ENCODE measurements at places on chromosomes 12 and 14. TPM values are rescaled to one million over a fixed set of nuclear protein-coding genes. Genes with fewer than 3 reads are reported as not detected.
A peak's percentile ranks its signal among the peaks of the same experiment; 100 is the strongest.

GRCh38 chr12:54439521-54440255 lies 20.6 kb upstream of the ITGA5 start:
- DNase-seq, result no peak

The TMEM229B gene
- polyA plus RNA-seq, result 1.2 TPM

The TBX3 gene
- 11.4 TPM for polyA plus RNA-seq

- DNase-seq, result no peak
Observed at GRCh38 chr14:54085232-54085761, 128.7 kb upstream of the BMP4 start.

The BIN2 gene
- polyA plus RNA-seq, result 1.5 TPM

The HOXC5 gene
- not detected for polyA plus RNA-seq

GRCh38 chr12:80299976-80300375 lies 144.1 kb upstream of the PTPRQ start:
- DNase-seq, result no peak

- no peak for DNase-seq
Observed at GRCh38 chr14:50619569-50620141, 48.5 kb downstream of the SAV1 start.

- no peak for DNase-seq
Observed at GRCh38 chr12:49783917-49784676, 42.7 kb downstream of the TMBIM6 start.

DNA sequence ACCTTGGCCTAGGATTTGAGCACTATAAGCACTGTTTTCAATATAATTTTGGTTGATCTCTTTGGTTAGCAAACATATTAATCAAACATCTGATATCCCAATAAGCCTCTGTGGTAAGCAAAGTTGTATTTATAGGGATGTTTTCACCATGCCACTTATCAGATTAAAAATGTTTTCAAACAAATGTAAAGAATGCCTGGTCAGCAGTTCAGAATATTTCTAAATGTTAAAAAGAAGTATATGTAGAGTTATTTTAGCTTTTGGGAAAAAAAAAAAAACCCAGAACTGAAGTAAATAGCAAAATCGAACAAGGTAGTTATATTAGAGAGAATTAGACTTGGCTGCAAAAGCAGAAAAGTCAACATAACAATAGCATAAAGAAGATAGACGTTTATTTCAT lies 3.9 kb downstream of the NAV3 start:
- no peak for DNase-seq

- no peak for DNase-seq
Observed at GRCh38 chr14:94367347-94368242, 20.8 kb downstream of the SERPINA1 start.

The AICDA gene
- polyA plus RNA-seq, result 0.08 TPM

The TSHR gene
- not detected for polyA plus RNA-seq

GRCh38 chr14:97262336-97262735 lies 465.2 kb downstream of the VRK1 start:
- DNase-seq, result no peak

DNA sequence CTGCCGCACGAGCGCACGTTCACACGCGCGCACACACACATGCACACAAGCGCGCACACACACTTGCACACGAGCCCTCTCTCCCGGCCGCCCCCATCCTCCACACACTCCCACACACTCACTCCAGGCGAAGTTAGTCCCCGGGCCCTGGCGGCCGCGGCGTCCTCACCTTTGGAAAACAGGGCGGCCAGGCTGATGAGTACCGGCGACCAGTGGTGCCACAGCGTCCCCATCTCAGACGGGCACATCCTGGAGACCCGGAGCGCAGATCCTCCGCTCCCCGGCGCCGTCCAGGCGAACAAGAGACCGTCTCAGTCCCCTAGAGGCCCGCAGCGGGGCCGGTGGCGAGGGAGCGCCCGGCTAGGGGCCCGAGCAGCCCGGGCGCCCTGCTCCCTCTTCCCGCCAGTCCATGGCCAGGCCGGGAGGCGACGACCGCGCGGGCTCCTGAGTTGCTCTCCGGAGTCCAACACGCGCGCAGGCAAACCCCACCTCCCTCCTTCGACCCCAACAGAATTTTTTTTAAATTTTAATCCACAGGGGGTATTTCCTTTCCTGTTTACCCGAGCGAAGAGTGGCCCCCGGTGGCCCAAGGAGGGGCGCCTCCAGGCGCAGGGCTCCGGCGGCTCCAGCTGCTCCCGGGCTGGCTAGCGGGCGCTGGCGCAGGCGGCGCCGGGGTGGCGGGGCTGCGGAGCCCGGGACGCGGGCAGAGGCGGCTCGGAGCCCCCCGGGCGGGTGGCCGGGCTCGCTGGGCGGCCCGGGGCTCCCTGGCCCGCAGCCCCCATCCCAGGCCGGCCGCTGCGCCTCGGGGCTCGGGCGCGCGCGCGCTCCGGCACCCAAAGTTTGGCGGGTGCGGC lies 506 bp downstream of the TMEM132D start:
- no peak for DNase-seq

- no peak for DNase-seq
Observed at GRCh38 chr14:30084811-30085210, 157.2 kb upstream of the PRKD1 start.

- peak; percentile 35 for DNase-seq
Observed at GRCh38 chr14:62179367-62180018, 417.3 kb downstream of the SNAPC1 start.

GRCh38 chr12:15887043-15887817 lies 5.0 kb downstream of the STRAP start:
- no peak for DNase-seq

GRCh38 chr14:37900561-37900960 lies 305.1 kb downstream of the TTC6 start:
- DNase-seq, result no peak

- DNase-seq, result no peak
Observed at GRCh38 chr14:21408147-21408546, 24.3 kb upstream of the SUPT16H start.

The P2RX2 gene
- polyA plus RNA-seq, result not detected

The PRB2 gene
- not detected for polyA plus RNA-seq

Data from heart left ventricle (tissue), 16 donors.